Activated naive CD4-positive, alpha-beta T cell treated with anti-CD3 and anti-CD28 coated beads for 36 hours (primary cell): ENCODE measurements at places on chromosomes 13 and 19. TPM values are rescaled to one million over a fixed set of nuclear protein-coding genes. Genes with fewer than 3 reads are reported as not detected.

DNA sequence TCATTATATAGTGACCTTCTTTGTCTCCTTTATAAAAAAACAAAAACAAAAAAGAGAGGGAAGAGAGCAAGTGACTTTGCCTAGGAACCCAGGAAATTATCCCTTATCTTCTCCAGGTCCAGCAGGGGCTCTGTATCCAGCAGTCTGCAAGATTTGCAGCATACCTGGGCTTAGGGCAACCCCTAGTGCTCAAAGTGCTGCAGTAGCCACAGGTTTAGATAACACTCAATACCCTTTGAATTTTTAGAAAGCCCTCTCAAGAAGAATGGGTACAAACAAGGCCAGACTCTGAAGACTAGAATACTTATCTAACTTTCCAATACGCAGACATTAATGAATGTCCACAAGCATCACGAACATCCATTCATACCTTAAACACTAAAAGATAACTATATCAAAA lies 43.2 kb downstream of the CCNA1 start:
- no peak overlapping the region for H3K4me3 ChIP-seq
- no peak overlapping the region for H3K27ac ChIP-seq
- peaks cover 10% of the 10 kb centered on the region for H3K27me3 ChIP-seq
- peaks cover 1% of the 10 kb centered on the region for H3K36me3 ChIP-seq

DNA sequence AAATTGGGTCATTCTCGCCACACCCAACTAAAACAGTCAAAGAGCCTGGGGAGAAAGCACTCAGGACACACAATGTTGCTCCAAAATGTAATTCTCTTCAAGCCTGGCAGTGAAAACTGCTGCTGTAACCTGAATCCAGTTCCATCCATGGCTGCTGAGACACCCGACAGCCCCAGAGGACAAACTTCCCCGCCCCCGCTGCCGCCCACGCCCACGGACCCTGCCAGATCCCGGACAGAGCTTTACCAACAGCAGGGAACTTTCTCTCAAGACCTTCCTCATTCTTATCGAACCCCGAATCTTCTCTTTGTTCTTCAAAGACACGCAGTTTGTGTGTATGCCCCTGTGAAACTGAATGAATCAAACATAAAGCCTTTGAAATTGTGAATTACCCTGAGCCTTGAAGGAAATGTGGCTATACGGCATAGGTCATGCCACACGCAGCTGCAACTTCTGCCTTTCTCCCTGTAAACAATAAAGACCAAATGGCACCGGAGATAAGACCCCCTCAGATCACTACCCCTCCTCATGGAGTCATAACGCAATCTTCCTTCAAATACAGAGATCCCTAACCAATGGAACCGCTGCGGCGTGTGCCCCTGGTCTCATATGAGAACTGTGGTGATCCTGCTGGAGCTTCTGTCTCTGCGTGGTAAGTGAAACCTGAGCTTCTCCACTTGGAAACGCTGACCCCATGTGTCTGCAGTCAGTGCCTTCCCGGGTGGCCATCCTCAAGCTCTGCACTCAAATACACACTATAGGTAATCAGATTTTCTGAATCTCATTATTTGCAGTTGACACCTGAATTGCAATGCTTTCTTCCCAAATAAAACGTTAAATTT lies 4.8 kb upstream of the LAMP1 start:
- peaks cover 2% of the 10 kb centered on the region for H3K36me3 ChIP-seq
- peak; percentile 21 for DNase-seq
- H3K27ac ChIP-seq = no peak overlapping the region
- H3K27me3 ChIP-seq = peaks cover 33% of the 10 kb centered on the region
- H3K4me1 ChIP-seq = peaks cover 22% of the 10 kb centered on the region

- no peaks in the 10 kb centered on the region for H3K27me3 ChIP-seq
- H3K27ac ChIP-seq = no peak overlapping the region
- H3K36me3 ChIP-seq = no peaks in the 10 kb centered on the region
- no peak for DNase-seq
- no peak overlapping the region for H3K4me3 ChIP-seq
Observed at GRCh38 chr19:16942583-16942982, 53.8 kb downstream of the F2RL3 start.

DNA sequence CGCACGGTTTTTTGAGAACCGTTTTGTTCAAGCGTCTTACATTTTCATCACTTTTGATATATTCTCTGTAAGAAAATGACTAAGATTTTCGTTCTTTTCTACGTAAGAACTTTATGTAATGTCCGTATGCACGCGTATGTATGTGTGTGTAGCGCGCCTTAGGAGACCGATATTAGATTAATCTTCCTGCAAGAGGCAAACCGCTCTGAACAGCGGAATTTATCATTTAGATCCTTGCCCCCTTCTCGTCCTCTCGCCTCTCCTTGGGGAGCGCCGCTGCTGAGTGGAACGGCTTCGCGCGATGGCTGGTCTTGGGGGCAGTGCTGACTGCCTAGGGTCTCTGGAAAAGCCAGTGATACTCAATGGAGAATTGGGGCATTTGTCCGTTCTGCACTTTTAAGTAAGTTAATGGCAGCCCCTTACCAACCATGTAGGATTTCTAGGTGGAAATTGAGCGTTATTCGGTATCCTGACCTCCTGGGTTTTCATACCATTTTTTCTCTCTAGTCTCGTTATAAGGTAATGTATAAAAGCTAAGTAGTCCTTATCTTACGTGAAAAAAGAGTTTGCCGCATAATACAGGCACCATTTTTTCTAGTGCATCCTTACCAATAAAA lies 4.7 kb downstream of the MAB21L1 start:
- no peak overlapping the region for H3K4me3 ChIP-seq
- no peak overlapping the region for H3K27ac ChIP-seq
- H3K27me3 ChIP-seq = peaks cover 69% of the 10 kb centered on the region
- DNase-seq = no peak
- H3K36me3 ChIP-seq = peaks cover 9% of the 10 kb centered on the region

DNA sequence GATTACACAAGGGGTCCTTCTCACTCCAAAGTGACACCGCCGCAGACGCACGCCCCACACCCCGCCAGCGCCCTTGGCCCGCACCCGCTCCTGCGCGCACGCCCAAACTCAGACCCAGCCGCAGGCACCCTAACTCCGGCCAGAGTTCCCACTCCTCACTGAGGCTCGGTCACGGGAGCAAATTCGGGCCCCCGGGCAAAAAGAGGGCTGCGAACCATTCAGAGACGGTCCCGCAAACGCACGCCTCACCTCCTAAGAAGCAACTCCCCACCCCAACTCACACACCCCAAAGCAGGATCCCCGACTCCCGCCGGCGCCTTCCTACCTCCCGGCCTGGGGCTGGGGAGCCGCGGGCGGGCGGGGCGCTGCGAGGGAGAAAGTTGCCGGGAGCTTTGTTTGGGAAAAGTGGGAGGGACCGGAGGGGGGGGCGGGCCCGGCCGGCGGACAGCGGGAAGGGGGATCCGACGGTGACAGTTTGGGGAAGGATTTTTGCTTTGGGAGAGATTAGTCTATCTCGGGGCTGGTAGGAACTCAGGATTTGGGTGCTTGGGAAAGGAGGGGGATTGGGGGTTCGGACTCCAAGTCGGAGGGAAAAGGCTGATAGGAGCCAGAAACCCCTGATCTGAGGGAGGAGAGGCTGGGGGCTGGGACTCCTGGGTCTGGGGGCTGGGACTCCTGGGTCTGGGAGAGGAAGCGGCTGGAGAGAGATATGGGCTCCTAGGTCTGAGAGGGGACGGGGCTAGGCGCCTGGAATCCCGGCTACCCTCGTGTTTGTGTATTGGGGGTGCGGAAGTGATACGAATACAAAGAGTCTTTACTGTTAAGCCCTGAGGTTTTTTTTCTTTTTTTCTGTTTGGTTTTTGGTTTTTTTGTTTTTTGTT lies at the start of gene TEAD2:
Gene TEAD2 (minus strand): TSS at position 369 of the 881 bp plus-strand sequence. CDS start 2,341 bp downstream, outside the sequence.
- peaks cover 10% of the 10 kb centered on the region for H3K27me3 ChIP-seq
- no peaks in the 10 kb centered on the region for H3K36me3 ChIP-seq
- peak within 1 kb of the TSS; percentile 34 for H3K4me3 ChIP-seq
- H3K4me1 ChIP-seq = peaks cover 11% of the 10 kb centered on the region
- H3K27ac ChIP-seq = no peak within 1 kb of the TSS

GRCh38 chr13:98083507-98083906 lies 59.4 kb upstream of the FARP1 start:
- H3K27me3 ChIP-seq = peaks cover 6% of the 10 kb centered on the region
- H3K4me1 ChIP-seq = no peaks in the 10 kb centered on the region
- H3K27ac ChIP-seq = no peak overlapping the region

DNA sequence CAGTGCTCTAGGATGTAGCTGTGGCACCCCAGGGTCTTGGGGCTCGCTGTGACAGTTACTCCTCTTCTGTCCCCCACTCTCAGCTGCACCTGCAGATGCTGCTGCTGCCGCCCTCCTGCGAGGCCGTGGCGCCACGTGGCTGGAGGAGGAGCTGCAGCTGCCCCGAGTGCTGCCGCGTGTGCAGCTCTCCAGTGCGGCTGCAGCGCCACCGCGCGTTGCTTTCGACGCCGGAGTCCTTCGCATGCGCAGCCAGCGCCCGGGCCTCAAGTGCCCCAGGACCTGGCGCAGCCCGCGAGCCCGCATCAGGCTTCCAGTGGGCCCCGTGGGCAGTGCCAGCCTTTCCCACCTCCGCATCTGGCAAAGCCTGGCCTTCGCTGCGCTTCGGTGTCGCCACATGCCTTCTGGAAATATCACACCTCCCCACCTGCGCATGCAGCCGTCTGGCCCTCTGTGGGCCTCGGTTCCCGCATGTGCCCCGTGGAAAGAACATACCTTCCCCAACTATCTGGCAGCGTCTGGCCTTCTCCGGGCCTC lies 692 bp upstream of the ZNF580 start:
- H3K27ac ChIP-seq = peak overlapping the region; percentile 87
- H3K27me3 ChIP-seq = no peaks in the 10 kb centered on the region
- peak; percentile 62 for DNase-seq
- H3K4me3 ChIP-seq = peak overlapping the region; percentile 75

- H3K36me3 ChIP-seq = peaks cover 15% of the 10 kb centered on the region
- DNase-seq = no peak
- H3K27me3 ChIP-seq = no peaks in the 10 kb centered on the region
- H3K27ac ChIP-seq = no peak overlapping the region
Observed at GRCh38 chr13:51444922-51445321, 7.9 kb downstream of the INTS6 start.

GRCh38 chr13:113927661-113928581 lies 46.0 kb downstream of the C13orf46 start:
- peaks cover 3% of the 10 kb centered on the region for H3K4me1 ChIP-seq
- H3K4me3 ChIP-seq = no peak overlapping the region
- DNase-seq = no peak
- H3K36me3 ChIP-seq = no peaks in the 10 kb centered on the region

DNA sequence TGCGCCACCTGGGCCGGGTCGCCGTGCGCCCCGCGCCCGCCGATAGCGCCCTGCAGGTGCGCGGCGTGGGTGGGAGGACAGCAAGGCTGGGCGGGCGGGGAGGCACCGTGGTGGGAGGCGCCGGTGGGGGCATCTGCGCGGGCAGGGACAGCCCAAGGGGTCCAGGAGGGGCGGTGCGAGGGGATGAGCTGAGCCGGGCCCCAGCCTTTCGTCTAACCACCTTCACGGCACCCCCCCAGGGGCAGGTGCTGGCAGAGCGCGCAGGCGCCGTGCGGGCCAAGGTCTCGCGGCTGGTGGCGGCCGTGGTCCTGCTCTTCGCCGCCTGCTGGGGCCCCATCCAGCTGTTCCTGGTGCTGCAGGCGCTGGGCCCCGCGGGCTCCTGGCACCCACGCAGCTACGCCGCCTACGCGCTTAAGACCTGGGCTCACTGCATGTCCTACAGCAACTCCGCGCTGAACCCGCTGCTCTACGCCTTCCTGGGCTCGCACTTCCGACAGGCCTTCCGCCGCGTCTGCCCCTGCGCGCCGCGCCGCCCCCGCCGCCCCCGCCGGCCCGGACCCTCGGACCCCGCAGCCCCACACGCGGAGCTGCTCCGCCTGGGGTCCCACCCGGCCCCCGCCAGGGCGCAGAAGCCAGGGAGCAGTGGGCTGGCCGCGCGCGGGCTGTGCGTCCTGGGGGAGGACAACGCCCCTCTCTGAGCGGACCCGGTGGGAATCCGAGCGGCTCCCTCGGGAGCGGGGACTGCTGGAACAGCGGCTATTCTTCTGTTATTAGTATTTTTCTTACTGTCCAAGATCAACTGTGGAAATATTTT lies 3.1 kb downstream of the KISS1R start:
- H3K4me3 ChIP-seq = peak overlapping the region; percentile 74
- H3K27me3 ChIP-seq = peaks cover 2% of the 10 kb centered on the region
- peak; percentile 63 for DNase-seq
- H3K27ac ChIP-seq = peak overlapping the region; percentile 73
- H3K36me3 ChIP-seq = no peaks in the 10 kb centered on the region

GRCh38 chr19:38317104-38317612 lies 1.4 kb upstream of the YIF1B start:
- H3K36me3 ChIP-seq = no peaks in the 10 kb centered on the region
- DNase-seq = peak; percentile 54
- peaks cover 57% of the 10 kb centered on the region for H3K4me1 ChIP-seq

GRCh38 chr19:45638930-45639729 lies at the start of gene EML2:
EML2 (minus strand) TSS chr19:45639397; CDS start chr19:45639376, 21 bp downstream.
- peaks cover 38% of the 10 kb centered on the region for H3K4me1 ChIP-seq
- H3K4me3 ChIP-seq = peak within 1 kb of the TSS; percentile 92
- H3K27me3 ChIP-seq = no peaks in the 10 kb centered on the region
- H3K36me3 ChIP-seq = peaks cover 29% of the 10 kb centered on the region
- peak; percentile 67 for DNase-seq

DNA sequence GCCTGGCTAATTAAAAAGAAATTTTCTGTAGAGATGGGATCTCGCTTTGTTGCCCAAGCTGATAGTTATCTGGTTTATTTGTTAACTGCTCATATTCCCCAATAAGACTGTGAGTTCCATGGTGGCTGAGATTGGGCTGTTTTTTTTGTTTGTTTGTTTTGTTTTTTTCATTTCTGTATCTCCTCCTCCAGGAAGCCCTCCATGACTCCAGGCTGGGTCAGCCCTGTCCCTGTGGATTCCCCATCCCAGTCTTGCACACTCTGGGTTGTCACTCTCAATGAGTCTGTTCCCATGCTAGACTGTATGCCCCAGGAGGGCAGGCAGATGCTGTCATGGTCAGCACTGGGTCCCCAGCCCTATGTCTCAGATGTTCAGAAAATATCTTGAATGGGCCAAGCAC lies 2.9 kb downstream of the EML2 start:
- H3K36me3 ChIP-seq = peaks cover 40% of the 10 kb centered on the region
- no peak for DNase-seq
- H3K27ac ChIP-seq = no peak overlapping the region
- H3K4me3 ChIP-seq = no peak overlapping the region

DNA sequence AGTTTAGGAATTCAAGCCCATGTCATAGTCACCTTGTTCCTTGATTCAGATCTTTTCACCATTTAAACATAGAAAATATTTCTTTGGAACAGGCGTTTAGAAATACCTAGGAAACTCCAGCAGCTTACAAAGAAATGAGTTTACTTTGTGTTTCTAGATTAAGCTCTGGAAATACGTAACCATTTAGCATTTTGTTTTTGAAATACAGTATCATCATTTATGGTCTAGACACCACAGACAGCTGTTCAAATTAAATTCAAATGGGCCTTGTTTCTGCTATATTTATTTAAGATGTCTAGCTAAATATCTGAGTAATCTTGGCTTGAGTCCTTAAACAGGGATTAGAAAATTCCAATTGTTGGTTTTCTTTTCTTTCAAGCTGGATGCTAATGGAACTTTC lies 228.5 kb downstream of the NDFIP2 start:
- no peaks in the 10 kb centered on the region for H3K36me3 ChIP-seq
- H3K27ac ChIP-seq = no peak overlapping the region
- no peaks in the 10 kb centered on the region for H3K4me1 ChIP-seq
- no peak for DNase-seq
- no peak overlapping the region for H3K4me3 ChIP-seq

POGLUT2 gene
- 3.7 TPM for total RNA-seq

PTH2 gene
- total RNA-seq = not detected

CCL25 gene
- total RNA-seq = not detected

FCAR gene
- total RNA-seq = not detected
